ENCODE measurements at places on chromosomes 12 and 14.

DNA sequence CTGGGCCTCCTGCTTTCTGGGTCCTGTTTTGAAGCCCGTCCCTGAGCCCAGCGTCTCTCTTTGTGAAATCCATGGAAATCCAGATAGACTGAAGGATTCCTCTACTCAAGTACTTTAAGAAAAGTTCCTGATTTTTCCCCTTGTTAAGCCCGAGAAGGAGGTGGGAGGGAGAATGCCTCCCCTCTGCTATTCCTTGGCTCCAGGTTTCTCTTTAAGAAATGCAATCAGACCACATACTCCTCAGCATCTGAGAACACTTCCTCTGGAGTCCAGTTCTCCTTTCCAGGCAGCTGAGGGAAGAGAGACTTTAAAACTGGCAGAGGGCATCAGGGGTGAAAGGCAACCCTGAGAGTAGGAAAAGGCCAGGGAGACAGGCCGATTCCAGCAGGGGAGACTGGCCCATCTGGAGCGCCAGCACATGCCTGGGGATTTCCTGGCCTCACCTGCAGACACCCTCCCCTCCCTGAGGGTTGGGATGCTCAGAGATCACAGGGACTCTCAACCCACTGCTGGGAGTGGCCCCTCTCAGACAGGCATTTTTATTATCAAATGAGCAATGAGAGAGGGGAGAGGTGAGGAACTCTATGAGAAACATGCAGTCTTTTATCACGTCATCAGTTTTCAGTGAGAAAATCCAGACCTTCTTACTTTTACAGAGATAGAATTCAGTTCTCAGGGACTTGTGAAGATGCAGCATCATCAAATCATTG lies 2.0 kb upstream of the EMP1 start:
- DNase-seq = no peak

DNA sequence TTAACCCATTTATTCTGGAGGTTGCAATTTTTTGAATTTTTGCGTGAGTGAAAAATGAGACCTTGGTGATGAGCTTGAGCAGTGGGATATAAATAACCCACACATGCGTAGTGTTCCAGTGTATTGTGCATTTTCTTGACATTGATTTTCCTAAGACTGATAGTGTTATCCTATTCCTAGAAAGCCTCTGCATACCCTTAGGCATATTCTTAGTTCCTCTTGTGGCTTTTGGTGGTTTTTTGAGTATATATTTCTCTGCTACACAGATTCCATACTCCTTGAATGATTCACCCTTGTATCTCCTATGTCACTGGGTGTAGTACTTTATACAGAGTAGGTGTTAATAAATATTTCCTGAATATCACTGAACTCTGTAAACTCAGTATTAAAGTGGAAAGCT lies 363.4 kb upstream of the PDE3A start:
- no peak for DNase-seq

GRCh38 chr14:95486875-95487668 lies 29.4 kb downstream of the SYNE3 start:
- no peak for DNase-seq

DNA sequence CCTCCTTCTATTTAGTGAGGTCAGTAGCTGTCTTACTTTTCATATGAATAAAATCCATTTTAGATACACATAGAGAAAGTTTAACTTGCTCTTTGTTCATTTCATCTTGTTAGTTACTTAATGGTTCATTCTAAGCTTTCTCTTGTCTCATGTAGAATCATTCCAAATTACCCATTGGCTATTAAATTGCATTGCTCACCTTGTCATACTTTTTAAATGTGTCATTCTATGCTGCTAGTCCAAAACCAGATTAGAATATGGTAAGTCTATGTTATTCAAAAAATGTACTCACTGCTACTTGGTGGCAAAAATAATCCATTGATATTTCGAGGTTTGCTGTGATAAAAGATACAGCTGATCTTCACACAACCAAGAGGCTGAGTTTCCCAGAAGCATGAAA lies 3.0 kb downstream of the C12orf50 start:
- no peak for DNase-seq

DNA sequence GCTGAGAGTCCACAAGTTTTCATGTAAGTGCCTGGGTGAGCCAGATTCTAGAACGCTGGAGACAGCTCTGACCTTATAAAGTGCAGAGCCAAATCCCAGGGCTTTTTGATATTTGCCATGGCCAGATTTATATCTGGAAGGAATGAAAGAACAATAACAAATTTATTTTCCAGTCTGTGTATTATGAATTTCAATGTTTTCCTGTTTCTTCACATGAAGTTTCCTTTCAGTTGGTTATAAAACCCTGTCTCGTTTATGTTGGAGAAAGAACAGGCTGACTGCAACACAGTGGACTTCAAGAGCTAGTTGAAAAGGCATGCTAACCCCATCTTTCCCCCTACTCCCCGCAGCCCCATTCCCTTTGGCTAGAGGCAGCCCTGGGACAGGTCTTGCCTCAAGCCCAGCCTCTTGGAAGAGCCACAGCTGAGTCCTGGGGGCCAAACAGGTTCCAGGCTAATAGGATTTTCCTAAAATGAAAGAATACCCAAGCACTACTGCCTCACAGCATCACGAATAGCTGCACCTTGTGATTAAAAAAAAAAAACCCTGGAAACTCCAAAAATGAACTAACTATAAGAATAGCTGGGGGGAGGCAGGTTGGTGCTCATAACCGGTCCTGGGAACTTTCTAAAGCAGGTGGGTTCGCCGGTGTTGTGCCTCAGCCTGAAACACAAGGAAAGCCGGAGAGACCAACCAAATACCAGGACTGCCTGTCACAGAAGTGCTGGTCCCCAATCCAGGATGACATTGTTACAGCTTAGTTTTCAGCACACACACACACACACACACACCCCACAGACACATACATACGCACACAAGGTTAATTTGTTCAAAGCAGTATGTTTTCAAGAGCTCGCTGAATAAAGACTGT lies 1.5 kb downstream of the FBLN5 start:
- no peak for DNase-seq

DNA sequence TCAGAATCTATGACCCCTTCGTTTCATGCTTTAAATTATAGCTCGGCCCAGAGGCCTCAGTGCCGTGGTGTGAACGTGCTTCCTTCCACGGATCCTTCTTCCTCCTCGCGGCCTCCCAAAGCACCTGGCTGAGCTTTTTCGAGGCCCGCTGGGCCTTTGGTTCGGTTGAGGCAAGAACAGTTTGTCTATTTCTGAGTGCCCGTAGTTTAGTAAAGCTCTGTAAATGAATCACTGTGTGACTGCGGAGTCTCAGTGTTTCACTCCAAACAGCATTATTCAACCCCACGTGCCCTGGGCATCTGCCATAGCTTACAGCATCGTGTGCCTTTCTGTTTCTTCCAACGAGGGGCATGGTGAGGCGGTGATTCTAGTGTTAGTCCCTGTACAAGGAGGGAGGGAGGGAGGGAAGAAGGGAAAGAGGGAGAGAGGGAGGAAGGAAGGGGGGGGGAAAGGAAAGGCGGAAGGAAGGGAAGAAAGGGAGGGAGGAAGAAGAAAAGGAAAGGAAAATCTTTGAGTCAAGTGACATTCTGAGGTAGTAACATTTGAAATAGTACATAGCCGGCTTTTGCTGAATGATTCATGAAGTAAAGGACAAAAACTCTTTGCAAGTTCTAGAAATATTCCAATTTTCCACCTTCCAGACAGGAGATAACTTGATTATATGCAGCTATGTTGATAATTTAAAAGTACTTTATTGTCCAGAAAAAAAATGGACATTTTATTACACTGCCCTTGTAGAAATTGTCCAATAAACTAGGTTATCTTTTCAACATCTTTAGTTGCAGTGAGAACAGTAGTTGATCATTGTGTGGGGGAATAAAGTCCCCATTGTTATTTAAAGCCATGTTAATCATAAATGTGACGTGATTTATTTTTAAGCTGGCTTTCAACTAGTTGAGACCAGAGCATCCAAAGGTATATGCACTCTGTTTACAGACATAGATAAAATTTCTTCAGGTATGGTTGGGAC lies 1.2 kb upstream of the TRIM9 start:
- peak; percentile 10 for DNase-seq

DNA sequence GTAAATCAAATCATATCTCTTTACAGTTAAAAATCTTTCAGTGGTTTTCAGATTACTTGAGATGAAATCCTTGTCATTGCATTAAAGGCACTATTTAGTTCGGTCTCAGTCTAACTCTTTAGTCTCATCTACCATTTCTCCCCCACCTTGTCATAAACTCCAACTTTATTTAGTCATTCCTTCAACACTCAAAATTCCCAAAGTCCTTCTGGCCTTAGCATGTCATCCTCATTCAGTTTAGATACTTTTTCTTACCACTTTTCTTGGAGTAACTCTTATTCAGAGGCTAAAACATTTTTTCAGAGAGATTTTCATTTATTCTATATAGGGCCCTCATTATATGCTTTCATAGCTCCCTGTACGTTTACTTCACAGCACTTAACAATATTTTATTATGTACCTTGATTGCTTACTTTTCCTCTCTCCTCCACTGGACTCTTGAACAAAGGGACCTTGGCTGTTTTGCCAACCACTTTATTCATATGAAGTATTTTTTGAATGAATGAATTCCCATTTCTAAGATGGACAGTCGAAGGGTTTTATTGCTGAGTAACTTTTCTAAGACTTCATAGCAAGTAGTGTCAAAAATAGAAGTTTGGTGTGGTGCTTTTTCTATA lies 12.8 kb downstream of the USP15 start:
- DNase-seq = no peak

GRCh38 chr12:78324234-78324633 lies 493.5 kb downstream of the NAV3 start:
- no peak for DNase-seq

GRCh38 chr14:44756554-44756953 lies 205.2 kb downstream of the KLHL28 start:
- DNase-seq = no peak

DNA sequence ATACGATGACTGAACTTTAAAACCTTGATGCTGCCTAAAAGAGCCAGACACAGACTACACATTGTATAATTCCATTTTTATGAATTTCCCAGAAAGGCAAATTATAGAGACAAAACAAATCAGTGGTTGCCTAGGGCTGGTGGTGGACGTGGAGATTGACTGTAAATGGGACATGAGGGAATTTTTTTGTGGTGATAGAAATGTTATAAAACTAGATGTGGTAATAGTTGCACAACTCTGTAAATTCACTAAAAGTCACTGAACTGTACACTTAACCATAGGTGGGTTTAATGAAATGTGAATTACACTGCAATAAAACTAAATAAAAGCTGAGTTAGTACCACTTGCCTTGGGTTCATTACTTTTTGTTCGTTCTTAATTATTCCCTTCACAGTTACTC lies 72.1 kb downstream of the PLEKHA5 start:
- DNase-seq = no peak

GRCh38 chr12:51218607-51219161 lies 822 bp upstream of the POU6F1 start:
- DNase-seq = no peak

GRCh38 chr12:49088150-49088931 lies 6.3 kb downstream of the DHH start:
- DNase-seq = peak; percentile 70
